HT1080 (cell line): ENCODE measurements at places on chromosomes 7 and 10. TPM values are rescaled to one million over a fixed set of nuclear protein-coding genes. Genes with fewer than 3 reads are reported as not detected.

- no peak for DNase-seq
These were observed 264.2 kb upstream of the PCDH15 start for GRCh38 chr10:55065185-55065584.

- no peak for DNase-seq
These were observed at the start of gene HMX2 for GRCh38 chr10:123147635-123148413. TSS of gene HMX2 (plus strand) at chr10:123148136. CDS start at chr10:123148379, 243 bp downstream.

DNA sequence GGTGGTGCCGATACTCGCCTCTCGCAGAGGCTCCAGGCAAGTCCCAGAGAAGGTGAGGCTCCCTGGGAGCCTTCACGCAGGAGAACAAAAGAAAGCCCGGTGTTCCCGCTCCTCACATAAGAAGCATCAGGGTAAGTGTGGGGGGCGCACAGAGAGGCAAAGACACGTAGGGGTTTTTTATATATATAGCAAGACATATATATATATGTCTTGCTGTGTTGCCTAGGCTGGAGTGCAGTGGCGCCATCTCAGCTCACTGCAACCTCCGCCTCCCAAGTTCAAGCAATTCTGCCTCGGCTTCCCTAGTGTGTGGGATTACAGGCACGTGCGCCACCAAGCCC lies 61.3 kb downstream of the PDIA4 start:
- no peak for DNase-seq

GRCh38 chr7:99594948-99595745 lies 2.9 kb upstream of the TMEM225B start:
- DNase-seq = no peak

DNA sequence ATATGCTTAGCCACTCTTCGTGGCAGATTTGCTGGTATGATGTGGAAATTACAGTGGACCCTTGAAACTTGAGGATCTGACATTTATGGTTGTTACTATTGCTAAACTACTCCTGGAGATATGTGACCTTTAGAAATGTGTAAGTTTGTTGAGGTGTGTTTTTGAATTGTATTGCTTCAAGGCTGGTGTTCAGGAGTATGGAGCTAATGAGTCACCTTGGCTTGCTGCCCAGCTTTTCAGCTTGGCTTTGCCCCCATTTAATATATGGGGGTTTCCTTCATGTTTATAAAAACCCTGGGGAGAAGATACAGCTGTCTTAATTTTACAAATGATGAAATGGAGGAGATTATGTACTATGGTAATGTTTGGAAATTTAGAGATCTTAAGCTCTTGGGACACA lies 11.6 kb downstream of the HBP1 start:
- peak; percentile 73 for DNase-seq

- peak; percentile 73 for DNase-seq
These were observed 14.9 kb downstream of the AFAP1L2 start for GRCh38 chr10:114389426-114389825.

DNA sequence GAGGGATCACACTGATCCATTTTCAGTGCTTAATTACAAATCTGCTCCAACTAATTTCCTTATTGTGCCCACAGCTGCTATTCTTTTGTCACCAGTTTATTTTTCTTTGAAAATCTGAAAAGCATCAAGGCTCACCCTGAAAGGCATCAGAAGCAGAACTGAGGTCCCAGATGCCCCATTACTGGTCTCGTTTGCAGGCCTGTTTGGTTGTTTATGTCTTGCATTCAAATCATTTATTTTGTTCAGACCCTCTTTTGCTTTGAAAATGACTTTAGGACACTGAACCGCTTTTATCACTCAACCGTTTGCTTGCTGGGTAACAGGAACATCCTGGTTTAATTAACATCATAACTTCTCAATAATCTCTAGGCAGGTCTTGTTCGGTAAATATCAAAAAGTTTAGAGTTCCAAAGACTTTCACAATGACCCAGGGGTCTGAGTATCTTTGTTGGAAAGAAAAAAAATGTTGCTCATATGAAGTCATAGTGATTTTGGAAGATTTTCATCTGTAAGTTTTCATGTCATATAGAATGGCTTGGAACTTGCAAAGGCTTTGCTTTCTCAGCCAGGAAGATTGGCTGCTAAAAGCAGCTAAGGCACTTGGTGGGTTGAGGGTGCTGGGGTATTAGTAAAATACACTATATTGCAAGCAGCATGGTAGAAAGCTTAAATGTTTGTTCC lies 398.3 kb upstream of the NPVF start:
- DNase-seq = no peak

- no peak for DNase-seq
These were observed 28.3 kb downstream of the PALS2 start for GRCh38 chr7:24601600-24601999.

ARMH3 gene
- 6.2 and 6.6 TPM in 2 replicates for total RNA-seq

GRCh38 chr10:15558136-15558535 lies 161.6 kb downstream of the ITGA8 start:
- DNase-seq = no peak

- DNase-seq = no peak
These were observed 119.8 kb downstream of the PRPF18 start for GRCh38 chr10:13706604-13707003.

NPSR1 gene
- total RNA-seq = not detected in 2 replicates

- DNase-seq = no peak
These were observed 129.5 kb downstream of the PTPRN2 start for GRCh38 chr7:158458096-158458495.

DENND2A gene
- 1.8 and 2.2 TPM in 2 replicates for total RNA-seq

- DNase-seq = no peak
These were observed 57.6 kb downstream of the RBM33 start for GRCh38 chr7:155701972-155702544.

DNA sequence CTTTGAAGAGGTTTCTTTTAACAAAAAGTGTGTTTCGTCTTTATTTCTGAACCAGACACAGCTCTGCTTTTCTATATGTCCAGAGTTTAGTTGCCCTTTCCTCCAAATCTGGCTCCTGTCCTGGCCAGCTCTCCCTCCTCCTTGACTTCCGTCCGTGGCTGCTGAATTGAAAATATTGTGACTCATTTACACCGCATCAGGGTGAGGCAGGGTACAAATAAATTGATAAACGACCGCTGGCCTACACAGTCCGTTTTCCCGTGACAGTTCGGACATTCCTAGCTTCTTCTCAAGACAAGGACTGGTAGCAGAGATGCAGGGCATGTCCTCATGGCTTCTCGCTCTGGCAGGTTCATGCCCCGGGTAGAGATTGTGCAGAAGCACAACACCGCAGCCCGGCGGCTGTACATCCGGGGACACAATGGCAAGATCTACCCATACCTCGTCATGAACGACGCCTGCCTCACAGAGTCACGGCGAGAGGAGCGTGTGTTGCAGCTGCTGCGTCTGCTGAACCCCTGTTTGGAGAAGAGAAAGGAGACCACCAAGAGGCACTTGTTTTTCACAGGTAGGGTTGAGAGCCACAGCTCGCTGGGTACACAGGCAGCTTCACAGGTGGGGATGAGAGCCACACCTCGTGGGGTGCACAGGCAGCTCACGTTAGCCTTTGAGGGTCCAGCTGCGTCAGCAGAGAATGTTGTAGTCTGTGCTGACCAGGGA lies 126.6 kb downstream of the TRRAP start:
- DNase-seq = no peak

DNA sequence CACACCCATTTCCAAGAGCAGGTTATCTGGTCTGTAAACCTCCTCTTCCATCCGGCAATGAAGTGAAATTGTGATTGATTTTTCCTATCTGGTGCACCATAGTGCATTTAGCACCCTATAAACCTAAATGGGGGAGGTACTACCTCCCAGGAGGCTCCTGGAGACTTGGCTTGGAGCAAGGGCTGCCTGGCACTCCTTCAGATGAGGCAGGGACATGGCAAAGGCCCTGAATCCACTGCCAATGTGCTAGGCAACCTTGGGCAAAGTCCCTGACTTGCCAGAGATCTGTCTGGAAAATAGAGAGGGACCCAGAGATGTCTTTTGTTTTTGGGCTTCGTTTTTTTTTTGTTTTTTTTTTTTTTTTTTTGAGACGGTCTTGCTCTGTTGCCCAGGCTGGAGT lies 6.7 kb upstream of the GRID1 start:
- no peak for DNase-seq

GRCh38 chr7:92423710-92424131 lies 23.6 kb upstream of the GATAD1 start:
- DNase-seq = no peak

DNA sequence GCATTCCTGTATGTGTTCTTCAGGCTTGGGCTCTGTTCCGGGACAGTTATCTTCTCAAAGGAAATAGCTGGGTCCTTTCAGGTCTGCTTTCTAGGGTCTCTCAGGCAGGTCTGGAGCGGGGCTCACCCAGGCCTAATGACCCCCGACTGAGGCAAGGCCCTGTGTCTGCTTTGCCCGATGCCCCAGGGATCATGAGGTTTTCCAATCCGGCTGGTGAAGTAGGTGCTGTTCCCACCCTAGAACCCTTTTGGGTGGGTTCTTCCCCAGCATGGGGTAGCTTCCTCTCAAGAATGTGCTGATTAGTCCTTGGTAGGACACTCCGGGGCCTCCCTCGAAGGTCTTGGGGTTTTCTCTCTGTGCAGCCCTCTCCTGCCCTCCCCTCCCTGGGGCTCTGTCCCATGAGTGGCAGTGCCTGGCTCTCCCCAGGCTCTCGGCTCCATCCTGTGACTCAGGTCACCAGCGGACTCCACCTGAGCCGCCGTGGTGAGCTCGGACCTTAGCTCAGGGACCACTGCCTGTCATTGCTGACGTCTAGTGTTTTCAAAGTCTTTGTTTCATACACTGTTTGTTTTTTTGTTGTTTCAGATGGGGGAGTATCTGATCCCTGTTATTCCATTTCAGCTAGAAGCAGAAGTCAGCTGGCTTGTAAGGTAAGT lies 71.0 kb upstream of the NKX6-2 start:
- DNase-seq = no peak

CPN1 gene
- not detected in 2 replicates for total RNA-seq

BMS1 gene
- total RNA-seq = 31.1 and 31.5 TPM in 2 replicates

- DNase-seq = no peak
These were observed 113.7 kb downstream of the RGS10 start for GRCh38 chr10:119428789-119429188.

CALHM1 gene
- total RNA-seq = not detected in 2 replicates

DNA sequence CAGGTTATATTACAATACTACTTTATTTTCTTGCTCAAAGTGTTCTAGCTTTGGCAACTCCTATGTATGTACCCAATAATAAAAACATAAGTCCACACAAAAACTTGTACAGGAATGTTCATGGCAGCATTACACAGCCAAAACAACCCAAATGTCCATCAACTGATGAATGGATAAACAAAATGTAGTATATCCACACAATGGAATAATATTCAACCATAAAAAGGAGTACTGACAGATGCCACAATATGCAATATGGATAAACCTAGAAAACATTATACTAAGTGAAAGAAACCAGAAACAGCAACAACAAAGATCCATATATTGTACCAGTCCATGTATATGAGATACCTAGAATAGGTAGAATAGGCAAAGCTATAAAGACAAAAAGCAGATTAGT lies 21.0 kb downstream of the PPA1 start:
- DNase-seq = no peak

STX1A gene
- total RNA-seq = 51.6 and 69.7 TPM in 2 replicates

DNA sequence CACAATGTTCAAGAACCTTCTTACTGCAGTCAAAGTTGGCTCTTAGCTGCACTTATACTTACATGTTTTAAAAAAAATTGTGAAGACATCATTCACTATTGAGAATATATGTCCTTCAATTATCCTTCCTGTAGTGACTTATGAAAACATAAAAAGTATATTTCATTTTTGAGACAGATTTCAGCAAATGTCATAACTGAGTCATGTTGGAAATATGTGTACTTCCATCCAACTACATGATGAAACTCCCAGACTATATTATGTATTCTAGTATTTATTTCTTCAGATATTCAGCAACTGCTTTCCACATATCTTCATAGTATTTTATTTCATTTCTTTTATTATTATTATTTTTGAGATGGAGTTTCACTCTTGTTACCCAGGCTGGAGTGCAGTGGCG lies 160.2 kb downstream of the ARHGAP12 start:
- DNase-seq = peak; percentile 21

DNA sequence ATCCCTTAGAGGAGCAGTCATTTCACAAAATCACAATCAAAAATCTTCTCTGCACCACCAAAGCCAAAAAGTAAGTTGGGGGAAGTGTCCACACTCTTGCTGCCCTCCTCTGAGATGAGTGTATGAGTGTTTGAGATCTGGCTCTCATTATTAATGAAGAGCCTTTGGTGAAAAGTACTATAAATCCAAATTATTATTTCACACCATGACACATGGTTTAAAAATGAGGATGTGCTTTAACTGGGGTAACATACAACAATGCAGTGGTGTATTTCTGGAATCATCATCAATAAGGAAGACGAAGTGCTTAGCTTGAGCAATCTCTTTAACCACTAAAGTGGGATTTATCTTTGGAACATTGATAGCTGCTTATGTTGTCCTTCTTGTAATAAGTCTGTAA lies 114.2 kb upstream of the ADAM12 start:
- DNase-seq = no peak

GRCh38 chr10:105041956-105042355 lies 400.9 kb downstream of the SORCS3 start:
- DNase-seq = peak; percentile 50

DNA sequence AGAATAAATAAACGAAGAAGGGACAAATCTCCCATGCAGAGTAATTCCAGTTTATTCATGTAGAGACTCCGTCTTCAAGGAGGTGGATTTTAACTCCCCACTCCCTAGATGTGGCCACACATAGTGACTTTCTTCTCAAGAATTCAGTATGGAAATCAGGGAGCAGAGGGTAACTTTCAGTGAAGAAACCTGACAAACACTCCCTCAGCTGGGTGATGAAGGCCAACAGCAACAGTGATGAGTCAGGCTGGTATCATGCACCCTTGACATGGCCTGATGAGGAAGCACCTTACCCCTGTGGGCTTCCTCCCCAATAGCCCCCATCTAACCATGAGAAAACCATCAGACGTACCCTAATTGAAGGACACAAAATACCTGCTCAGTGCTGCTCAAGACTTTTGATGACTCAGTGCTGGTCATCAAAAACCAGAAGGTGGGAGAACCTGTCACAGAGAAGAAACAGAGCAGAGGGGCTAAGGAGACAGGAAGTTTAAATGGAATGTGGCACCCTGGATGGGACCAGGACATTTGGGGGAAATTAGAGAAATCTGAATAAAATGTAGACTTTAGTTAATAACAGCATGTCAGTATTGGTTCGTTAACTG lies 50.6 kb downstream of the ADAMTS14 start:
- peak; percentile 30 for DNase-seq

GRCh38 chr7:139827042-139827441 lies 2.0 kb upstream of the TBXAS1 start:
- no peak for DNase-seq
